ENCODE measurements at places on chromosomes 16 and 17.

- ATAC-seq = peak; percentile 29
Measured at GRCh38 chr17:41464682-41465081, 2.5 kb downstream of the KRT32 start.

GRCh38 chr16:81604960-81605383, 160.4 kb downstream of the CMIP start:
- ATAC-seq = peak; percentile 49

GRCh38 chr16:12016291-12016947, 39.9 kb downstream of the SNX29 start:
- ATAC-seq = no peak

GRCh38 chr17:72387487-72387886, 266.7 kb downstream of the SOX9 start:
- ATAC-seq = no peak

DNA sequence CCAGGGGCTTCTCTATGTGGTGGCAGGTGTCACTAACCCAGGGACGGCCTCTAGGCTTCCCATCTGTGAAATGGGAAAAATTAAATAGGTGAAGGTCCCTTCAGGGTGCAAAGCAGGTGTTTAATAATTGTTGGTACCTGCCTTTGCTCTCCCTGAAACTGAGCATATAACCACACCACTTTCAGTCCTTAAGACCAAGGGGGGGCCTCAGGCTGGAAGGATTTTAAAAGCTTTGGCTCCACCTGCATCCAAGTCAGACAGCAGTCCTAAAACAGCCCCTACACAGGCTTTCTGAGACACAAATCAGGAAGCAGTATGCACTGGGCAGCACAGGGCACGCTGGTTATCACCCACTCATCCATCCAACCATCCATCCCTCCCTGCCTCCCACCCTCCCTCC, 55.0 kb downstream of the TK2 start:
- no peak for ATAC-seq

GRCh38 chr16:73998707-73999106, 297.9 kb upstream of the PSMD7 start:
- no peak for ATAC-seq

GRCh38 chr17:35774499-35774898, 13.8 kb downstream of the C17orf50 start:
- ATAC-seq = no peak

DNA sequence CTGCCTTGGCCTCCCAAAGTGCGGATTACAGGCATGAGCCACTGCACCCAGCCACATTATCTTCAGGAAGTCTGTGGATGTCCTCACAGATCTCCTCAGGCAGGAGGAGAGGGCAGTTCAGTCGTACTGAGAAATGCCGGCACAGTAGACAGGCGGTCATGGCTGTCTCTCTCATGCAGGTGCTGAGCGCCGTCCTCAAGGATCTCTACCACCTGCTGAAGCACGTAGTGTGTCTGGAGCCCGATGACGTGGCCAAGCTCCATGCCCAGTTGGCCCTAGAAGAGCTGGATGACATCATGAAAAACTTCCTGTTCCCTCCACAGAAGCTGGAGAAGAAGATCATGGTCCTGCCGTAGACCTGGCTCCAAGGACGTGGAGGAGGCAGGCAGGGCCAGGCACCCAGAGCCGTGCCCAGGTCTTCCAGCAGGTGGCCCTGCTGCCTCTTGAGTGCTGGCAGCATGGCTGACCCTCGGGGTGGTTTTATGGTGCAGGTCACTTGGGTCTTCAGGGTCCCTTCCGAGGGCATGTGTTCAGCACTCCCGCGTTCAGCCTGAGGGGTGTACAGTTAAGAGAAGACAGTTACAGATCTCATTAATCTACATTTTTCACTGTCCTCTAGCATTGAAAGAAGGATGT, 22.0 kb upstream of the HAS3 start:
- no peak for ATAC-seq

DNA sequence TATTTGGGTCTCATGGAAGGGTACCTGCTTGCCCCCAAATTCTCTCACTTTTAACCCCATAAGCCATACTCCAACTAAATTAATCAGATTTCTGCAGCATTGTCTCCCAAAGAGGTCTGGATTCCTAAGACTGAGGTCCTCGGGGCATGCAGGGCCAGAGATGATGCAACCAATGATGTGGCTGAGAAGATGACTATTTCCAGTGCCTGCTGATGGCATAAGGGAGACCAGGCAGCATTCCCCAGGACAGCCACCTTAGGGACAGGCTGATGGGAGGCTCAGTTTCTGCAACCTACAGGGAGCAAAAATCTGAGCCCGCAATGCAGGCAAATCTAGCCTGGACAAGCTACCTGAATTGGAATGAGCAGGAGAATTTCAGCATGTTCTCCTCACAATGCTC, 76.8 kb upstream of the ASIC2 start:
- peak; percentile 46 for ATAC-seq

GRCh38 chr17:62653002-62653825, 25.7 kb downstream of the MRC2 start:
- peak; percentile 85 for ATAC-seq

- peak; percentile 75 for ATAC-seq
Measured at GRCh38 chr17:6232732-6233101, 162.5 kb downstream of the WSCD1 start.

DNA sequence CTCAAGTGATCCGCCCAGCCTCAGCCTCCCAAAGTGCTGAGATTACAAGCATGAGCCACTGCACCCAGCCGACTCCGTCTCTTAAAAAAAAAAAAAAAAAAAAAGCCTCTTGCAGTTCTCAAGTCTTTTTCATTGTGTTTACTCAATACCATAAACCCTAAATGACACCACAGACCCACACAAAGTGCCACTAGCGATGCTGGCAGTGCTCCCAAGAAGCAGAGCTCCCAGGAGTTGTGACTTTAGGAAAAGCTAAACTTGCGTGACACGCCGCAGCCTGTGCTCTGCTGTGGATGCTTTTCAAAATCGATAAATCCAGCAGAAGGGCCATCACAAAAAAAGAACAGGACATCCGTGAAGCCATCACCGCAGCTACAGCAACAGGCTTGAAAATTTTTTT, 114.7 kb downstream of the ANKRD11 start:
- ATAC-seq = no peak

- ATAC-seq = no peak
Measured at GRCh38 chr16:65059406-65059980, 62.4 kb downstream of the CDH11 start.

- peak; percentile 44 for ATAC-seq
Measured at GRCh38 chr16:57092786-57093411, 516 bp downstream of the CPNE2 start.

GRCh38 chr16:57797526-57798266, 4.6 kb downstream of the KIFC3 start:
- ATAC-seq = peak; percentile 32

GRCh38 chr16:87860553-87861299, 8.6 kb downstream of the SLC7A5 start:
- peak; percentile 70 for ATAC-seq

GRCh38 chr17:80025140-80025539, 10.5 kb downstream of the TBC1D16 start:
- ATAC-seq = peak; percentile 74

- ATAC-seq = no peak
Measured at GRCh38 chr16:75023009-75023408, 24.2 kb downstream of the ZNRF1 start.

- no peak for ATAC-seq
Measured at GRCh38 chr17:61720016-61720795, 129.2 kb upstream of the NACA2 start.

GRCh38 chr16:82016263-82016662, 5.0 kb upstream of the SDR42E1 start:
- no peak for ATAC-seq

DNA sequence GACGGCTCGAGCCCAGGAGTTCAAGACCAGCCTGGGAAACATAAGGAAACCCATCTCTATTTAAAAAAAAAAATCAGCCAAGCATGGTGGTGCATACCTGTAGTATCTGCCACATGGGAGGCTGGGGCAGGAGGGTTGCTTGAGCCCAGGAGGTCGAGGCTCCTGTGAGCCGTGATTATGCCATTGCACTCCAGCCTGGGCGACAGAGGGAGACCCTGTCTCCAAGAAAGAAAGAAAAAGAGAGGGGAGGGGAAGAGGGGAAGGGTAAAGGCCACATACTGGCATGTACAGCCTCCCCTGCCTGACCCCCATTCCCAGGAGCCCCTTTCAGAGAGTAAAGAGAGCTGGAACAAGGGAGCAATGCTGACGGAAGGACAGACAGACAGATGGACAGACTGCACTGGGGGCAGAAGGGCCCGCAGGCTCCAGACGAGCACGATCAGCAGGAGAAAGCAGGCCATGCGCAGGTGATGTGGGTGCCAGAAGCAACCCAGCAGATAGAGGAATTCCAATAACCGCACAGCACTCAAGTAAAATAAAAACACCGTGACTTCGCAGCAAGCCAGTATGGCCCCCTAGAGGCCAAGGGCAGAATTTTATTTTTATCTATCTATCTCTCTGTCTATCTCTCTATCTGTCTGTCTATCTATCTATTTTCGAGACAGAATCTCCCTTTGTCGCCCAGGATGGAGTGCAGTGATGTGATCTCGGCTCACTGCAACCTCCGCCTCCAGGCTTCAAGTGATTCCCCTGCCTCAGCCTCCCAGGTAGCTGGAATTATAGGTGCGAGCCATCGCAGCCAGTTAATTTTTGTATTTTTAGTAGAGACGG, 27.1 kb upstream of the SNN start:
- peak; percentile 3 for ATAC-seq

- peak; percentile 81 for ATAC-seq
Measured at GRCh38 chr16:57131351-57131970, 39.1 kb downstream of the CPNE2 start.

DNA sequence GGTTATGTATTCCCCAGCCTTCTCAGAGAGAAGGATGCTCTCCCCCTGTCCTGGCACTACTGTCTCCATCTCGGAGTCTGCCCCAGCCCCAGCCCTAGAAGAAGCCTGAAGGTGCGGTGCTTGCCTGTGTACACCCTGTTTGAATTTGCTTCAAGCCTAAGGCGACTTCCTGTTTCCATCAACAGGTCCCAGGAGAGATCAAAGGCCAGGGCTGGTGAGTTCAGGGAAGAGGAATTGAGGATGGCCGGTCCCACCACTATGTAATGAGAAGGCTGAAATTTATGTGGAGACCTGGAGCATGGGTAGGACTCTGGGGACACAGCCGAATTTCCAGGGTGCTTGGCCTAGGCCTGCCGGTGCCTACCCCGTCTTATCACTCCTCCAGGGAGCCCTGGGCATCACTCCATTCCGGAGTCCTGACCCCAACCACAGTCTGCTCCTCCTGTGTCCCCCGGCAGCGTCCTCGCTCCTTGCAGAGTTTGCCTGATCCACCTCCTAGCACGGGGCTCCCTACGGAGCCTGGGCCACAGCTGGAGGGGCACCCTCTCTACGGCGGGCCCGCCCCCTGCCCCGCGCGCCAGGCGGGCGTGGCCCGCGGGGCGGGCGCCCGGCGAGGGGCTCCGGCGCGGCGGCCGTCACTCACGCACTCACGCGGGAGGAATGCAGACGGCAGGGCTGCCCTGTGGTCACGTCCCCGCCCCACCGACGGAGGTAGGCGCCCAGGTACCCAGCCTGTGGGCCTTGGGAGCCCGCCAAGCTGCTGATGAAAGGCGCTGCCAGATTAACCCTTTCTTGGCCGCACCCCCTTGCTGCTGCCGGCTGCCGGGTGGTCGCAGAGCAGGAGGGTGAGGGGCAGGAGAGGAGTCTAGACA, 53.8 kb upstream of the TAC4 start:
- peak; percentile 52 for ATAC-seq

DNA sequence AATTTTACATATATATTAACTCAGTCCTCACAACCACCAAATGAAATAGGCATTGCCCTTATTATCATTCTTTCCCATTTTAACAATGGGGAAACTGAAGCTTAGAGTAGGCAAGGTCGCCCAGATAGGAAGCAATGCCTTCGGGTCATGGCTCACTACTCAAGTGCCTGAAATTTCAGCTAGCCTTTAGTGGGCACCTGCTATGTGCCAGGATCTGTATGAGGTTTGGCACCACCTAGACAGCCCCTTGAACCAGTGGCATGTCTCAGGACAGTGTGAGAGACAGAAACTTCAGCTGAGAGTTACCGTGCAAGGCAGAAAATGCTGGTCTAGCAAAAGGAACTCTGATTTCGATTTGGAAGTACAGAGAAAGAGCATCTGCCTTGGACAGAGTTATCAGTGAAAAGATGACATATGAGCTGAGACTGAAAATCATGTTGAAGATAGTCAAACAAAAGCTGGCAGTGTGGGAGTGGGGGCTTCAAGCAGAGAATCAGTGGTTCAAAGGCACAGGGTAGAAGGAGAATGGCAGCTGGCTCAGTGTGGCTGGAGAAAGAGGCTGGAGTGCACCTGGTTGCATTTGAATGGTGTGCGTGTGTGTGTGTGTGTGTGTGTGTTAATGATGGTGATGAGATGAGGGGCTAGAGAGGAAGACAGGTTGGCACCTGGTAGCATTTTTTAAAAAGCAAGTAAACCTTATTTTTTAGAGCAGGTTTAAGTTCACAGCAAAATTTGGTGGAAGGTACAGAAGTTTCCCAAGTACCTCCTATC, 29.1 kb downstream of the CDH13 start:
- ATAC-seq = no peak

- no peak for ATAC-seq
Measured at GRCh38 chr17:10368561-10368960, 4.2 kb downstream of the MYH13 start.

DNA sequence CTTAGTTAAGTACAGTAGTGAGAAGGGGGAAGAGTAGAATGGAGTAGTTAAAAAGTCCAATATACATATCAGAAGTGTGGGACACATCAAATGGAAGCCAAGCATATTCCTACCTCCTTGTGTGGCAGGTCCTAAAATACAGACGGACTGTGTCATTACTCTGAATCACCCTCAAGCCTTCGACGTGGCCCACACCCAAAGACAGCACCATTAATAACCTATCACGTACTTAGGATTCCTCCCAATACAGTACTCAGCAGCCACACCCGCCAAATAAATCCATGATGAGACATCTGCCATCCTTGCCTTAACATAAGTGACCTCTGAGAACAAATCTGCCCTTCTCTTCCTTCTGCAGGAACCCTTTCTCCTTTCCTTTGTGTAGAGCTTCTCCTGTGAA, 38.9 kb downstream of the UBE2G1 start:
- ATAC-seq = peak; percentile 97

- ATAC-seq = no peak
Measured at GRCh38 chr17:76810956-76811355, 57.2 kb upstream of the MGAT5B start.

- ATAC-seq = no peak
Measured at GRCh38 chr17:64339516-64340490, 50.9 kb downstream of the PECAM1 start.

DNA sequence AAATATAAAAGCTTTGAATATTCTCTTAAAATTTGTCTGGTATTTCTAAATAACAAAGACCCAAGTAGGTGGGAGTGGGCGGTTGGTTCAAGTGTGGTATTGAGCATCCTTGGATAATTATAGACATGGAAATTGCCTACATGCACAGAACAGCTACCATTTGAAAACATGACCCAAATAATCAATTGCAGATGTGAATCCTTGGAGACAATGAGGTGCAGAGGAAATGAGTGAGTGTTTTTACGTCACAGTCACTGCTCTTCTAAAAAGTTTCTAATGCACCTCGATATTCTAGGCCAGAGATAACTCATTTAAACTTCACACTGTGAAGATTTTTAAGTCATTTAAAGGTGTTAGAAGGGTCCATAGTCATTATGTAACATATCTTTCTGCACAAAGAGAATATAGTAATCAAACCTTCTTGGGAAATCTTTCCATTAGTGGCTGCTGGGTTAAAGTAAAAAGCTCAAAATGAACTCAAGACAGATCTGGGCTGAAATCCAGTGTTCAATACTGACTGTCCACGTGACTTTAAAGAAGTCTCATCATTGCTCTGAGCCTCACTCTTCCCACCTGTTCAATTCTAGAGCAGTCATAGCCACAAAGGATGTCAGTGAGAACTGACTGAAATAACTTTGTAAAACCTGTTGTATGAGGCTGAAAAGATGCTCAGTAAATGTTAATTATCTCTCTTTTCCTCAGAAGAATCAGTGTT, 144.5 kb downstream of the CDH11 start:
- no peak for ATAC-seq

- ATAC-seq = no peak
Measured at GRCh38 chr16:79430191-79430678, 170.3 kb downstream of the MAF start.

Data from motor neuron (in vitro differentiated cells).